Epithelial cell of esophagus (primary cell): ENCODE measurements at places on chromosomes 1 and 21.

DNA sequence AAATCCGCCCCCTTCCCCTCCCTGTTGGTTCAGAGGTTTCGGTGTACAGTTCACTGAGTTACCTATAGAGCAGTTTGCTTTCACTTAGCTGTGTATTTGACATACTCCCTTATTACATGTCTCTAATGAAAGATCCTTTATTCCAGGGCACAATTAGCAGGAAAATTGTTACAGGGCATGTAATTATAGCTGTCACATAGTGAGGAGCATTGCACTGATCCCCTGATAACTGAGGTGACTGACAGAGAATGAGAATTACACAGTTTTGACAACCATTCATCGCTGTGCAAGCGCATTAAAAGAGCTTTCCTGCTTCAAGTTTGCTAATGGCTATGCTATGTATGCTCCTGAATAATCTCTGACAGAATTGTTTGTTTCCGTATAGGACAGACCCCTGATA lies 26.9 kb downstream of the DAP3 start:
- DNase-seq, result no peak

- DNase-seq, result no peak
Measured at GRCh38 chr1:241172486-241172885, 184.5 kb downstream of the RGS7 start.

- no peak for DNase-seq
Measured at GRCh38 chr21:29374481-29374880, 75.8 kb downstream of the BACH1 start.

DNA sequence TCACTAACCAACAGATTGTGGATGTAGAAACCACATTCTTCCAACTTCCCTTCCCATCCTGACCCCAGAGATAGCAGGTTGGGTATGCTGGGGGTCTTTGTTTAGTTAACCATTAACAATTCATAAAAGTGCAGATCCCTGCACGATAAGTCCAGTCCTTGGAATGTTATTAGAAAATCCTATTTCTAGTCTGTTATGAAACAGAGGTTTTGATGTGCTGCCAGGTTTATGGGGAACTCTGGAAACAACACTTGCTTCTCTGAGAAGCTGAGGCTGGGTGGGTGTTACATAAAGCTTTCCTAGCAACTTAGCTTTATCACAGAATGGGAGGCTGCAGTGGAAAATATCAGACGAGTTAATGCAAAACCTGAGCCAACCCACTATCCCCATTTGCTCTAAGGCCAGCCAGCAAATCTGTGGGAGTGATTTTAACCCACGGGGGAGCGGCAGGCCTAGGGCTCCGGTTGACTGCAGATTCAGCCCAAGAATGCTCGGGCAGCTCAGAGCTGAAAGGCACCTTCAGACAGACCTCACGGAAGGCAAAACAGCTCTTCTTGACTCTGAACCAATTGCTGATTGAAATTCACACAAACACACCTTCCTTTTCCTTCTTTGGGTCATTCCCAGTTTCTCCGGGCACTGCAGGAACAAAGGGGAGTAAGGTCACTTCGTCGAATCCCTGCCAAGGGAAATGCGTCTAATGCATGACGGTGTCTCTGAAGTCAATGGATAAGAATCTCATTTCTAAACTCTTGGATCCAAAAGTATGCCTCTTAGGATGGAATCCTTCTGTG lies 111.7 kb upstream of the IRF2BP2 start:
- no peak for DNase-seq

GRCh38 chr1:54886724-54887664 lies at the start of gene DHCR24:
Gene DHCR24 (minus strand): TSS chr1:54887195. CDS start chr1:54887119, 76 bp downstream.
- peak; percentile 91 for DNase-seq

DNA sequence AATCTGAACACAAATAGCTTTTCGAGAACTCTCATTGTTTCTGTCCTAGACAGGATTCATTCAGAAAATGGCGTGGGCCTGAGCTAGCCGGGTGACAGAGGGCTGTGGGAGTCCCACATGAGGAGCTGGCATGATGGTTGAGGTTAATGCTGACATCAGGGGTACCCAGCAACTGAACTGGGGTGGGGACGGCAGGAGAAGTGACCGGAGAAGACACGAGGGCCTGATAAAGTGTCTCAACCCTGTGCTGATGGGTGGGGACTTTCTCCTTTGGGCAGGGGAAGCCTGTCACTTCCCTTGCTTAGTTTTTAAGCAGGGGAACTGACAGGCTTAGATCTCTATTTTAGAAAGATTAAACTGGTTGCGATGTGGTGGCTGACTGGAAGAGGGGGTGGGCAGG lies 14.6 kb downstream of the CHIT1 start:
- no peak for DNase-seq

DNA sequence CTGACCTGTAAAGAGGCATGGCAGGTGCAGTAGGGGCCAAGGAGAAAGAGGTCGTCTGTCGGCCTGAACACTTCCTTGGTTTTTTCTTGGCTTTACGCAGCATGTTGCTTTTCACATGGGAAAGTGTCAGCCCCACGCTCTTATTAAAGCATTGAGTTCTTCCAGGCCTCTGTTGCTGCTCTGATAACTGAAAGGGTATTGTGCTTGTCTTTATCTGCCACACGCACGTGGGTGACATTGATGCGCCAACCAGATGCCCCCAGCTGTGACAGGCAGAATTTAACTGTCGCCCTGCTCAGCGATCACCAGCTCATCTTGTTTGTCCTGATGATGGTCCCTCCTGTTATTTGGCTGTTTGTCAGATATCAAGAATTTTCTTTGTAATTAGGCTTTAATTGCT lies 76.5 kb downstream of the GALNT2 start:
- DNase-seq, result no peak

GRCh38 chr1:109892561-109893368 lies 17.9 kb upstream of the CSF1 start:
- DNase-seq, result peak; percentile 98

- peak; percentile 85 for DNase-seq
Measured at GRCh38 chr1:178684542-178685000, 40.5 kb upstream of the RALGPS2 start.

DNA sequence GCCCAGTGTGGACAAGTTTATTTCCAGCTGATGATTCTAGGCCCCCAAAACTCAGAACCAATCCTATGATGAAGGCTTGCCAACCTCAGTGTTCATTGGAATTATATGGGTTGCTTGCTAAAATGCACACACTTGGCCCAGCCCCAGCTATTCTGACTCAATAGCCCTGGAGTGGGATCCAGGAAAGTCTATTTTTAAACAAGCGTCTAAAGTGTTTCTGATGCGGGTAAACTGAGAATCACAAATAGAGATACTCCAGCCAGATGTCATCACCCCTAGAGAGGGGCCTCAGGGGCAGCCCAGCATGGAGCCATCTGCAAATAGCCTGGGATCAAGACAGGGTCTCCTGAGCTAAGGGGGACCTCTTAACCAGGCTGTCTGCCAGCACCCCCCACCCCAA lies 46.0 kb downstream of the PKP1 start:
- DNase-seq, result no peak

DNA sequence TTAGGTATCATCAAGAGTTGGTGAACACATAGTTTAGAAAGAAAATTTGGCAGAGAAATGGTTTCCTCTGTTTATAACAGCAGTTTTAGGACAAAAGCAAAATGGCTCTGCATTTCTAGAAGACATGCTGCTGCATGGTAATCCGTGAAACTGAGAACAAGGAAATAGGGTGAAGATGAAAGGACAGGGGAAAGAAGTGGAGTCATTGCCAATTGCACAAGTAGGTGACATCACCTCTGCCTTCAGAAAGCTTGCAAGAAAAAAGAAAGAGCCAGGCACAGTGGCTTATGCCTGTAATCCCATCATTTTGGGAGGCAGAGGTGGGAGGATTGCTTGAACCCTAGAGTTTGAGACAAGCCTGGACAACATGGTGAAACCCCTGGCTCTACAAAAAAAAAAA lies 217.6 kb downstream of the LMX1A start:
- DNase-seq, result peak; percentile 84

GRCh38 chr1:29824025-29824424 lies 587.7 kb downstream of the PTPRU start:
- no peak for DNase-seq

GRCh38 chr1:13730291-13730690 lies 30.3 kb downstream of the PRDM2 start:
- DNase-seq, result no peak

GRCh38 chr1:172352435-172352834 lies 68.0 kb upstream of the C1orf105 start:
- peak; percentile 80 for DNase-seq

GRCh38 chr1:25523542-25523941 lies 19.9 kb upstream of the LDLRAP1 start:
- DNase-seq, result peak; percentile 46

GRCh38 chr1:2249559-2249906 lies 21.4 kb downstream of the SKI start:
- no peak for DNase-seq

DNA sequence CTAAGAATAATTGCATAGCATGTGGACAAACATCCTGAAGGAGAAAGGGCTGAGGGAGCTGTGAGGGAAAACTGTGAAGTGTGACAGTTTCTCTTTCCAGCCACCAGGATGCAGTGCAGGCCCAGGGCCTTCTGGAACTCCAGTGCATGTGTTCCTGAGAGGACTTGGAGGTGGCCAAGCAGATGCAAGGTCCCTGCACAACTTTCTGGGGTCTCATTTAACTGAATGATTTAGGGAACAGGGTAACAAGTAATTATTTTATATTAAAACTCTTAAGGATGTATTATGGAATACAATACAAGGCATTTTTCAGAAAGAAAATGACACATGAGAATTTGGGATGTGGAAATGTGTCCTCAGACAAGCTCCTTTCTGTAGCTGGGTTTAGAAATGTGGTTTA lies 61.2 kb upstream of the MCOLN3 start:
- DNase-seq, result peak; percentile 74

DNA sequence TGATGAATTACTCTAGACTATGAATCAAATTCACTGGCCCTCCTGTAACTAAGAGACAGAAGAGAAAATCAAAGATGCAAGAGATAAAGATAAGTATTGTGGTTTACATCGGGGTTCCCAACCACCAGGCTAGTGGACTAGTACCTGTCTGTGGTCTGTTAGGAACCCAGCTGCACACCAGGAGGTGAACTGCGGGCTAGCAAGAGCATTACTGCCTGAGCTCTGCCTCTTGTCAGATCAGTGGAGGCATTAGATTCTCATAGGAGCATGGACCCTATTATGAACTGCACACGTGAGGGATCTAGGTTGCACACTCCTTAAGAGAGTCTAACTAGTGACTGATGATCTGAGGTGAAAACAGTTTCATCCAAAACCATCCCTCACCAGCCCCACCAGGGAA lies 58.9 kb upstream of the DUSP10 start:
- DNase-seq, result no peak

GRCh38 chr1:206923009-206923960 lies 1.5 kb upstream of the FCMR start:
- no peak for DNase-seq

GRCh38 chr1:242788771-242789170 lies 264.3 kb upstream of the PLD5 start:
- no peak for DNase-seq

GRCh38 chr1:143699731-143700130 lies 272.1 kb downstream of the FAM72C start:
- DNase-seq, result no peak

GRCh38 chr1:53048960-53049573 lies 12.9 kb upstream of the PODN start:
- DNase-seq, result no peak
